ENCODE measurements at places on chromosomes 12 and 14.

- DNase-seq = no peak
Observed at GRCh38 chr12:46872135-46872534, 46.3 kb upstream of the SLC38A4 start.

GRCh38 chr12:76628745-76629144 lies 69.2 kb upstream of the OSBPL8 start:
- DNase-seq = no peak

DNA sequence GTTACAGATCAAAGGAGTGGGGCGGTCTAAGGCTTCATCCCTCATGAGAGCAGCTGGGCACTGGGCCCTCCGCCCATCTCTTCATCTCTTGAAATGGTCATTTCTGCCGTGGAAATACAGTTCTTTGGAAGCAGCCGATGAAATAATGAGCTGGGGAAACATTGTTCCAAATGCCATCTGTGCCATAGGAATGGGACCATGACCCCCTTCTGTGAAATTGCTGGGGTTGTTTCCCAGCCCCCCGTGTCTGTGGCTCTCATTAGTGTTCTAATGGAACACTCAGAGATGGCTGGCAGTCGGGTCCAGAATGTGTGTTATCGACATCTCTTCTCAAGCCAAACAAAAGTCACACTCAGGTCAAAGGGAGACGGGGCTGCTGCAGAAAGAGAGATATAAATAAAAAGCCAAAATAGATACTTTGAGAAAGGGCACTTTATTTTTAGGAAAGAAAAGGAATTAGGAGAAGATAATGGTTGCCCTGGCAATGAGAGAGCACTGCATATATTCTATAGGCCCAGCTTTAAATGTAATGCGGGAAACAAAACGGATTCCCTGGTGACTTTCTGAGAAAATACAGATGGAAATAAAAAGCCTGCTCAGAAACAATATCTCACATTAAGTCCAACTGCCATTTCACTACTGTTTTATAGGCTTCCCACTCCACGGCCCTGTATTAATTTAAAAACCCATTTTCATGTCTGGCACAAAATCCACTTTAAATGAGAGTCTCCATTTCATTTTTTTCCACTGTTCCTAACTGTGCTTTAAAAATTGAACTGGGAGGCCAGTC lies 107.1 kb downstream of the TTC8 start:
- DNase-seq = no peak

- DNase-seq = no peak
Observed at GRCh38 chr14:99752486-99753121, 40.6 kb upstream of the EML1 start.

- DNase-seq = no peak
Observed at GRCh38 chr14:94180655-94181271, 6.6 kb downstream of the PPP4R4 start.

- DNase-seq = no peak
Observed at GRCh38 chr12:97321621-97322020, 141.0 kb upstream of the RMST start.

GRCh38 chr12:105334582-105334981 lies 4.1 kb downstream of the C12orf75 start:
- no peak for DNase-seq

DNA sequence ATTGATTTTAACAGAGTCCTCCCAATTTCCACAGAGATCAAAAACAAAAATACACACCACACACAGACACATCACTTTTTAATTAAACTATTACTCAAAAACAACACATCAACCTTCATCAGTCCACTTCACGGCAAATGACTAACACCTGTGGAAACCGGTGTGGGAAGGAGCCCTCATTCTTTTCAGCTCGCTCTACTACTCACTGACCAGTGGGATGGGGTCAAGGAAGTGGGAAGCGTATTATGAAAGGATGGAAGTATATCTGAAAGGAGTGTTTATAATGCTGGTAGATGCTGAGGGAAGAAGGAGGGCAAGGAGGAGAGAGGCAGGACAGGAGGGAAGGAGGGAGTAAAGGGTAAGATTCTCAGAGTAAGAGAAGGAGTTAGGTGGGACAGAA lies 156.5 kb downstream of the EPS8 start:
- DNase-seq = no peak

- no peak for DNase-seq
Observed at GRCh38 chr12:109192358-109192757, 76.0 kb downstream of the ACACB start.

GRCh38 chr12:122825773-122826724 lies 9.2 kb upstream of the HIP1R start:
- DNase-seq = no peak

DNA sequence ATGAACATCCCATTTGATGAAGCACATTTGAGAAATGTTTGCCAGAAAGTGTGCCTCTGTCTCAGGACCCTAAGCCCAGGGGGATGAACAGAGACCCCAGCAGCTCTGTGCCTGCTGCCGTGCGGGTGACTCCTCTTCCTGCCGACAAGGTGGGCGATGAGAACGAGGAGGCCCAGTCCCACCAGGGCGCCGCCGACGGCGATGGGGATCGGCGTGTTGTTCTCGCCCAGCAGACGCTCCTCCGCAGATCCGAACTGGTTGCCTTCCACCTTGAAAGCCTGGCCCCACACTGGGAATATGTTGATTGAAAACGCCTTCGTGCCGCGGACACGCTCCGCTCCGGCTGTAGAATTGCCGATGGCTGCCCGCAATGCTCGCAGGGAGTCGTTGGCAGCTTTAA lies 44.1 kb downstream of the LRTM2 start:
- no peak for DNase-seq

DNA sequence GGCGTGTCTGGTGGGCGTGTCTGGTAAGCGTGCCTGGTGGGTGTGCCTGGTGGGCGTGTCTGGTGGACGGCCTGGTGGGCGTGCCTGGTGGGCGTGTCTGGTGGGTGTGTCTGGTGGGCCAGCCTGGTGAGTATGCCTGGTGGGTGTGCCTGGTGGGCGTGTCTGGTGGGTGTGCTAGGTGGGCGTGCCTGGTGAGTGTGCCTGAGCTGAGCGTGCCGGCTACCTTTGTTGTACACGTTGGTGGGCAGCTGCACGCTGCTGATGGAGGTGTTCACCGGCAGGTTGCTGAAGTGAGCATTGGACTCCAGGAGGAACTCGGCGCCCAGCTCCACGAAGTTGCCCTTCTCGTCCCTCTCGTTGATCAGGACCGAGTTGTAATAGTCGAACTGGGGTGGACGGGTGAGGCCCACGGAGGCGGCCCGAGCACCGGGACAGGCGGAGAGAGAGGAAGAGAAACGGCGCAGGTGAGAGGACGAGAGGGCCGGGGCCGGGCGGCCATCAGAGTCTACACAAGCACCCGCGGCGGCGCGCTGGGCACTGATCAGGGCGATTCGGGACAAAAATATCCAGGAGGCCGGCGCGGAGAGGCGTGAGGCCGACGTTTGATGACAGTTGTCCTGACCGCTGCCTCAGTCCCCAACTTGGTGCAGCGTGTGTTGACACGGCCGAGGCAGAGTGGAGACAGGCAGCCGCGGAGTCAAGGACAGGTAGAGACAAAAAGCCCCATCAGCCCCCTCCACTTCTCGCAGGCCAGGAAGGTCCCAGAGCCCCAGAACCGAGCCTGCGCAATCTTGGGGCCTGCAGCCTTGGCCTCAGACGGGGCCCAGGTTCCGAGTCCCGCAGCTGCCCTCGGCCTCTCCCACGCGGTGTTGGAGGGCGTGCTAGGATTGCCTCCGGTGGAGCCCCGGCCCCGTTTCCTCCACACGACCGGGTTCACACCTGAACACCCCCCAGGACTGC lies 10.5 kb downstream of the CACNA2D4 start:
- no peak for DNase-seq

- DNase-seq = no peak
Observed at GRCh38 chr12:45863332-45863731, 127.0 kb downstream of the SCAF11 start.

GRCh38 chr14:89641495-89642175 lies 224.6 kb upstream of the FOXN3 start:
- DNase-seq = no peak

GRCh38 chr12:113788020-113788856 lies 177.9 kb downstream of the RBM19 start:
- no peak for DNase-seq

DNA sequence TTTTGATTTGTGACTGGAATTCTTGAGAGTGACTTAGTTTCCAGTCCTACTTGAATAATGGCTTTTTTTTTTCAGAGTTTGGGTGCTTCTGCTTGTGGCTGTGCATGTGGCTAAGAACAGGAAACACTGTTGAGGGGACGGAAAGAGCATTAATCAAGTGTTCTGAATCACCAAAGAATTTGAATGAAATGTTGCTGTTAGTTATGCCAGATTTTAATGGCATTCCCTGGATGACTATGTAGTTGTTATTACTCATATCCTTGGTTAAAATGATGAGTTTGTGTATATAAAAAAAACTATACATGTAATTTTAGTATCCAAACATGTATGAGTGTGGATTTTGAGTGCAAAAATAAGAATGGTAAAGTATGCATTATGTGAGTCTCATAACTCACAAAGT lies 347.9 kb downstream of the BCAT1 start:
- no peak for DNase-seq

DNA sequence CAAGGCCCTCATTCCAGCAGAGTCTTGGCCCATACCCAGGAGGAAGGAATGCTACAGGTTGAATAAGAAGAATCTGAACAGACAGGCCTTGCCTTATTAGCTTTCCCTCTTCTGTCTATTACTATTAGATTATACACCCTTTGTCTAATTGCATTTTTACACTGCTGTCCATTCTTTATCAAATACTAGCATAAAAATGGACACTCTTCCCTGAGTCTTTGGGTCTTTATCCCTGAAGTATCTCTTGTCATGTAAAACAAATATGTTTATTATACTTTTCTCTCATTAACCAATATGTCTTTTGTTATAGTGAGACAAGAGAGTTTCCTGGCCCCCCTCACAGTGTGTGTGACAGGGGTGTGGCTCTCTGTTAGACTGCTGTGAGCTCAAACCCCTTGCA lies 897.4 kb upstream of the SEL1L start:
- DNase-seq = no peak

- no peak for DNase-seq
Observed at GRCh38 chr12:48965298-48965838, 6.2 kb downstream of the WNT10B start.
